Activated CD4-positive, alpha-beta T cell treated with anti-CD3 and anti-CD28 coated beads for 24 hours (primary cell): ENCODE measurements at places on chromosomes 3 and 15.

DNA sequence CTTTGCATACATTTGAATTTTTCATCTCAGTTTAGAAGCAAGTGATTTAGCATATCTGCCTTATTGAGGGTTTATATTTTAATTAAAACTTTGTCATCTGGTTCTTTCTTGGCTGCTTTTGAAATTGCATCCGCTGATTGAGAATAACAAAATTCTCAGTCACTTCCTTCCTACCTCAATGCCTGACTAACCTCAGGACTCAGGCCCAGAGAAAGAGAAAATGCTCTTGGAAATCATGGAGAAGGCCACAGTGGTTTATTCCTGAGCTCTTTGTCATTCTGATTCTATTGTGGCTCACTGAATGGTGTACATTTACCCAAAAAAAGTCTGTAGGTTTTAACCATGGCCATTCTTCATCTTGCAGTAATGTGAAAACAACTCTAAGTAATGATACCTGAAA is 533.9 kb downstream of the TBL1XR1 start:
- no peak for DNase-seq

GRCh38 chr15:99614749-99615288 is 49.0 kb downstream of the MEF2A start:
- no peak for DNase-seq

DNA sequence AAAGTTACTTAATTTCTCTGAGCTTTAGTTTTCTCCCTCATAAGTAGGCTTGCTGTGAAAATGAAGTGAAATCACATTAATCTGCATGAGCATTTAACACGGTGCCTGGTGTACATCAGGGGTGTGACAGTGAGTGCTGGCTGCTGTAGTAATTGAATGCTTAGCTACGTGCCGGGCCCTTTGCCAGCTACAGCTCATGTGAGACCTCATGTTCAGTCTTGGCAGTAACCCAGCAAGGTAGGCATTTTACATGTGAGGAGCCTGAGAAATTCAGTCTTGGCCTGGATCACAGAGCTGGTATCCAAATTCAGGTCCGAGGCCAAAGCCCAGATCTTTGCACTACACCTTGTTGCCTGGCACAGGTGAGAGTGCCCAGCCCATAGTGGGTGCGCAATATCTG is 9.1 kb downstream of the GHRL start:
- no peak for DNase-seq

DNA sequence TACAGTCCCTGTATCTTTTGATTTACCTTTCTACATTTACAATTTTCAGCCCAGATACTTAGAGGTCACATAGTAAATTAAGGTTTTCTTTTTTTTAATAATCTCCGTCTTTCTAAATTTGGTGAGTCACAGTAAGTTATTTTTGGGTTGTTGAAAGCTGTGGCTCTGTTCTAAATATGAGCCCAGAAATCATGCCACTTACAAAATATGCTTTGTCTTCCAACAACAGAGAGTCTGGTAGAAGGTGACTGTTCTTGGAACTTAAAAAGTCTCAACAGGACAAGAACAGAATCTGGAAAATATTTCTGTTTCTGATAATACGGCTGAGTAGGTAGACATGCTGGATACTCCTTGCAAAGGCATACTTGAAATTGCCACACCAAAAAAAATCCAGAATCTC is 16.0 kb downstream of the GOLGA8S start:
- DNase-seq, result no peak

- no peak for DNase-seq
Observed at GRCh38 chr3:38878646-38879045, 62.6 kb upstream of the SCN10A start.

DNA sequence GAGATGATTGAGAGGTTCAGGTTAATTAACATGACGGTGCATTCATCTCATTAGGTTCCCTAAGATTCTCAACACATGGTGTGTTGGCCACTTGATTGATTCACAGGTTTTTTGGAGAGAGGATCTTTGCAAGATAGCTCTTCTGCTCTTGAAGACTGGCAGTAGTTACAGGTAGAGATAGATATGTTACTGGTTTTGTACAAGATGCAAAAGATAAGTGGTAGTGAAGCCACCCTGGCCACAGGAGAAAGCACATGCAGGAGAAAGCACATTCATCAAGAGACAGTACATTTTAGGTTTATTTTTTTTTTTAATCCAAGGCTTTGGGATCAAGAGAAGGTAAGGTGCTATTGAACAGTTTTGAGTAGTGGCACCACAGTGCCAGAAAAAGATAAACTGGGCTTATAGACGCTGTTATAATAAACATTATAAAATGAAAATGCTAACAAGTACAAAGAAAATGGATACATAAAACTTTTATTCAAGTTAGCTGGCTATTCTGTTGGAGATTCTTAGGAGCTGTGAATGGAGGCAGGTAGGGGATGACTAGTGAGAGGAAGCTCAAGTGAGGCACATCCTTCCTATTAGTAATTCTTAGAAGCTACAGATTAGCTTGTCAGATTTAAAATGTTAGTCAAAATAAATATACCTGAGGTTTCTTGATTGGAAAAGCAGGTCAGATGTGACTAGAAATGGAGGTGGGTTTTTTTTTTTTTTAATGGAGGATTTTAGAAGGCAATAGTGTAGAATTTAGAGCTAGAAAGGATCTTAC is 10.8 kb downstream of the SELENOT start:
- DNase-seq, result no peak

DNA sequence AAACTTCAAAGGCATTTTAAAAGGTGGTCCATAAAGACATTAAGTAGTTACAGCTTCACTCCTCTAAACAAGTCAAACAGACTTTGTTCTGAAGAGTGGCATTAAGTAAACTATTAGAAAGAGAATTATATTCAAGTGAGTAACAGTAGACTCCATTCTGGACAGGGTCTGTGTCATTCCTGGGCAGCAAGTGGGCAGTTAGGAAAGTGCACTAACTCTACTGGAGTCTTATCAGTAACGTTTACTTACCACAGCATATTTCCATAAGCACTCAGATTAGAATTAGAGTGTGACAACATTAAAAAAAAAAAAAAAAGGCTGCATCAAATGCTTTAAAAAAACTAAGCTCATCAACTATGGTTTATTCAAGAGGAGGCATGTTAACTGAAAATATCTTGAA is 10.6 kb downstream of the UBR1 start:
- DNase-seq, result no peak

- DNase-seq, result no peak
Observed at GRCh38 chr3:57464801-57465200, 79.3 kb downstream of the DNAH12 start.

DNA sequence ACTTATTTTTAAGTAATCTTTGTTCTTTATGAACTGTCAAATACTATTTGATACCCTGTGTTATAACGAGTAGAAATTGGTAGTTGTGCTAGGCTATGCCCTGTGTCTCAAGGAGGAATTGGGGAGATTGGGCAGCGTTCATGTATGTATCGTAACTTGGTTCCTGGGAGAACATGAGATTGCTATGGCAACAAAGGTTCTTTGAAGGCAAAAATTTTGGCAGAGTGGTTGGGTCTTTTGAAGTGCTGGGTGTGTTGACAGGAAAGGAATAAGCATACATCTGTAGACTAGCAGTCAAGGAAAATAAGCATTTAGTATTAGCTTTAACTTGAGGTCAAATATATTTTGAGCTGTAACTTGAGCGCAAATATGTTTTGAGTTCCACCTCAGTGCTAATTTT is 45.3 kb downstream of the TCF12 start:
- no peak for DNase-seq

DNA sequence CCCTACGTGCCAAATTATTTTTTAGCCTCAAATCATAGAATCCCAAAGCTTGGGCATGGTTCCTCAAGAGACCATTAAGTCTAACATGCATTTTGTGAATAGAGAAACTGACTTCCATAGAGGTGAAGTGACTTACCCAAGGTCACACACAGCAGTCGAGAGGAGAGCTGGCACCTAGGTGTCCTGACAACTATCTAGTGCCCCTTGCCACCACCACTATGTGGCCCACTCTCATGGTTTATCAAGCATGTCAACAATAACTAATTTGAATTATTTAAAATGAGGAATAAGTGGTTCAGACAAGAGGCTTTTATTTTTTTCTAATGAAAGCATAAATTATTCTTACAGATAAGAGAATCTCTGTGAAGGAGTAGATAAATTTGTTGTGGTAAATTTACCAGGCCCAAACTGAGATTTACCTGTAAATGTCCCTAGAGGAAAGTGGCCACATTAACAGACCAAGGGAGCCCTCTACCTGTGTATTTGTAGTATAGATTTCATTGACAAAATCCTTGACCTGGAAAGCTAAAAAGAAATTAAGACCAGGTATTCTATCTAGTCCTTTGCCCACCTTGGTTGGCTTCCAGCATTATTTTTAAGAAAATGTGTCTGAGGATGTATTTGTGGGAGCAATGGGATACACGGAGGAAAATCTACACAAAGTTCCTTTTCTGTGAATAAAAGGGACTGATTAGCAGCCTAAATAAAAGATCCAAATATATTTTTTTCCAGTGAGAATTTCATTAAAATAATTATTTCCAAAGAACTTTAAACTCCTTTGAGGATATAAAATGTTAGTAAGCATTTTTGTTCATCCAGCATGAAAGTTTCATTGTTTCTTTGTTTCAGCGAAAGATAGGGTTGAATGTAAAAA is 49.1 kb downstream of the IQCH start:
- DNase-seq, result peak; percentile 7

GRCh38 chr15:85897207-85897894 is 102.6 kb upstream of the KLHL25 start:
- no peak for DNase-seq

DNA sequence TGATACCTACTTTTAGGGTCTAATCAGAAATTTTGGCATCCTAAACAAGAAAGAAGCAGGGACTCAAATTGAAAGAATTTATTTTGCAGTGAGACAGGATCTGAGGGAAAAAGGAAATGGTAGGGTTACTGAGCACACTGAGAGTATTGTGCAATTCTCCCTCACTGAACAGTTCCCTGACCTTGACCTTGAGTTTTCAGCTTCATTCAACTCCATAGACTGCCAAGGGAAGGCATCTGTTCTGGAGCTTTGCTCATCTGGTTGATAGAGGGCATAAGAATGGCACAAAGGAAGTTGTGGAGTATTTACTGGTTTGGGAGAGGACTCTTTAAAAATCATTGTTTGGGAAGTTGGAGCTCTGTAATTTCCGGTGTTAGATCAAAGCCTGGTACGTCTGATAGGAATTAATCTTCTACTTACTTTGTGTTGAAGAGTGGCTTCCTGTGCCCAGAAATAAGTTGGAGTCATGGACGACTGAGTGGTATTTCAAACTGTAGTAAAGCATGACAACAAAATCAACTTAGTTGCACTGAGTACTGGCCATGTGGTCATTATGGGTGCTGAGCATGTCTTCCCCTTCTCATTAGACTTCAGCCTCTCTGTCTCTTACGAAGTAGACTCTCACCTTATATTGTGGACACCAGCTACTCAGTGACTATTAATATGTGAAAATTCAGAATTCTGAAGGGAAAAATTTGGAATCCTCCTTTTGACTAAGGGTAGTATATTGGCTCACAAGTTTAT is 40.8 kb downstream of the CLDN1 start:
- DNase-seq, result no peak

GRCh38 chr3:37941608-37942508 is 48.7 kb upstream of the VILL start:
- no peak for DNase-seq

DNA sequence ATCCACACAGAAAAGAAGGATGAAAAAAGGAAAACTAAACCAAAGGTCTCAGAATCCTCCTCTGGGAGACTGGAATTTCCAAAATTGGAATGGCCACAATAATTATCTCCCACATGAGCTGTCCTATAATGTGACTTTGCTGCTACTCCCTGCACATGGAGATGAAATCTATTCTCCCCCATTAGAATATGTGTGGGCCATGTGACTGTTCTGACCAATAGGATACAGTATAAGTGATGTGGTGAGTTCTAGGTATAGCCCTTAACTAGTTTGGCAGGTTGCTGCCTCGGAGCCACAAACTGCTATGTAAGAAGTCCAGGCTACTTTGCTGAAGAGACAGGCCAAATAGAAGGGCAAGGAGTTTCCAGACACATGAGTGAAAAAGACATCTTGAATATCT is 5.2 kb downstream of the TRIM59 start:
- DNase-seq, result no peak

DNA sequence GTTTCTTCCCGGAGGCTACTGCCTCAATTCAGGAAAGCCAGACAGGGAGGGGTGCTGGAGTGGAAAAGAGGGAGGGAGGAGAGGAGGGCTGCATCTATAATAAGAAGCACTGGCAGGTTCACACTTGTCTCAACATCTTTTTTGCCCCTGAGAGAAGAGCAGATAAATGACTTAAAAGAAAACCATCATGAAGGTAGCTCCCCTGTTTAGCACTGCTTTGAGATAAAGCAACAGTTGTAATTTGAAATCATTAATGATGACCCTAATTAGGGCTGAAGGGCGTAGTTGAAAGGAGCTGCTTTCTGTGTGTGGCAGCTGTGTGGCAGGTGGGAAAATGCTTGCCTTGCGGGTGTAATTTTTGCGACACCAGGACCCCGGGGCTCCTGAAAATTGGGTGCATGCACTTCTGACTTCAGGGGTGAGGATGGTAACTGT is 222.8 kb upstream of the IL12A start:
- no peak for DNase-seq

DNA sequence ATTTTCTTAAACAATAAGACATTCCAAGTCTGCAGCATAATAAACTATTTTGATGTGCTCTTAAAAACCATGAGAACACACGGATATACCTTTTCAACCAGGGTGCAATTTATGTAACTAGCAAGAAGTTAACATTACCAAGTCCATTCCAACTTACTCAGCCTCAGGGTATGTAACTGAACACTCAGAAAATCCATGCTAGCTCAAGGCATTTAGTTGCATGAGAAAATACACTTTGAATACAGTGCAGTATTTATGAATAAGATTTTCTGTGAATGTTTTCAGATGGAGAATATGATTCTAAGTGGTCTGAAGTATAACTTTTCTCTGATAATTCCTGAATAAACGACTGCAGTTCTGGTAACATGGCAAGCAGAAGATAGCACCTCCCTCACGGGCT is 124.3 kb downstream of the SNRK start:
- no peak for DNase-seq

DNA sequence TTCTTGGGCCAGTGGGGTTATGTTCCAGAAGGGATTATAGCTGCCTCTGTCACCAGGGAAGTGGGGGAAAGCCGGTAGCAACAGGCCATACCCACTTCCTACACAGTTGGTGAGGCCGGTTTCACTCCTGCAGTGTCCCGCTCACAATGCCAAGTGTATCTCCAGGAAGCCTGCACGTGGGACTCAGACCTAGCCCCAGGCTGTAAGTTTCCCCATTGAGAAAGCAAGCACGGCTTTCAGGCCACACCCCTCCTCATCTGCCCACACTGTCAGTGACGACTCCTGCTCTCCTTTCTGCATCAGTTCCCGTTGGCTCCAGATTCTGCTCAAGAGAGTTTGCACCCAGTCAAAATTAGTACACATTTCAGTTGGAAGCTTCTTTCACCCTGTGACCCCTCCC is 51.6 kb upstream of the CPOX start:
- DNase-seq, result no peak
